ENCODE measurements at places on chromosomes 13 and 19. TPM values are rescaled to one million over a fixed set of nuclear protein-coding genes. Genes with fewer than 3 reads are reported as not detected.

CNN1 gene
- not detected for total RNA-seq

CPT1C gene
- 1.2 TPM for total RNA-seq

BLOC1S3 gene
- total RNA-seq: 15.5 TPM

ARHGEF18 gene
- total RNA-seq: 38.6 TPM

CCL25 gene
- total RNA-seq: not detected

PSG6 gene
- total RNA-seq: not detected

ZNF296 gene
- 7.8 TPM for total RNA-seq

NUDT15 gene
- total RNA-seq: 18.3 TPM

ANGPTL8 gene
- not detected for total RNA-seq

IGSF23 gene
- total RNA-seq: not detected

EXOC3L2 gene
- total RNA-seq: not detected

HTR2A gene
- total RNA-seq: not detected

NTF4 gene
- not detected for total RNA-seq

SHISA7 gene
- not detected for total RNA-seq

ZNF491 gene
- total RNA-seq: 0.33 TPM

KIR3DL1 gene
- 0.13 TPM for total RNA-seq

MATK gene
- 43.1 TPM for total RNA-seq

FOXA3 gene
- total RNA-seq: 0.23 TPM

ZNF628 gene
- total RNA-seq: 11.0 TPM

FPR2 gene
- not detected for total RNA-seq

ZNF415 gene
- total RNA-seq: 0.33 TPM

CCDC122 gene
- 1.5 TPM for total RNA-seq

PKN1 gene
- total RNA-seq: 213 TPM

PSG1 gene
- not detected for total RNA-seq

VSTM2B gene
- total RNA-seq: not detected

PSMC4 gene
- 293 TPM for total RNA-seq

FFAR2 gene
- total RNA-seq: not detected

SPRY2 gene
- 0.33 TPM for total RNA-seq

ZNF730 gene
- total RNA-seq: 0.50 TPM

LILRB1 gene
- 1.1 TPM for total RNA-seq

ZNF154 gene
- total RNA-seq: 1.6 TPM

NFIX gene
- 20.4 TPM for total RNA-seq

ZNF225 gene
- total RNA-seq: 1.2 TPM

DMKN gene
- total RNA-seq: 1.3 TPM

CELF5 gene
- 0.05 TPM for total RNA-seq

LSR gene
- total RNA-seq: 14.0 TPM

BEST2 gene
- total RNA-seq: not detected

CA11 gene
- total RNA-seq: 11.6 TPM

ANKRD24 gene
- total RNA-seq: 0.26 TPM

GTF2F2 gene
- total RNA-seq: 35.5 TPM

CASP14 gene
- total RNA-seq: not detected

MIA gene
- total RNA-seq: not detected
